ENCODE measurements at places on chromosomes 16 and 17.
A peak's percentile ranks its signal among the peaks of the same experiment; 100 is the strongest.

GRCh38 chr16:75289189-75289588 is 37.8 kb upstream of the BCAR1 start:
- no peak for DNase-seq

- no peak for DNase-seq
These were observed 427 bp downstream of the PPP1R1B start for GRCh38 chr17:39627047-39627711.

DNA sequence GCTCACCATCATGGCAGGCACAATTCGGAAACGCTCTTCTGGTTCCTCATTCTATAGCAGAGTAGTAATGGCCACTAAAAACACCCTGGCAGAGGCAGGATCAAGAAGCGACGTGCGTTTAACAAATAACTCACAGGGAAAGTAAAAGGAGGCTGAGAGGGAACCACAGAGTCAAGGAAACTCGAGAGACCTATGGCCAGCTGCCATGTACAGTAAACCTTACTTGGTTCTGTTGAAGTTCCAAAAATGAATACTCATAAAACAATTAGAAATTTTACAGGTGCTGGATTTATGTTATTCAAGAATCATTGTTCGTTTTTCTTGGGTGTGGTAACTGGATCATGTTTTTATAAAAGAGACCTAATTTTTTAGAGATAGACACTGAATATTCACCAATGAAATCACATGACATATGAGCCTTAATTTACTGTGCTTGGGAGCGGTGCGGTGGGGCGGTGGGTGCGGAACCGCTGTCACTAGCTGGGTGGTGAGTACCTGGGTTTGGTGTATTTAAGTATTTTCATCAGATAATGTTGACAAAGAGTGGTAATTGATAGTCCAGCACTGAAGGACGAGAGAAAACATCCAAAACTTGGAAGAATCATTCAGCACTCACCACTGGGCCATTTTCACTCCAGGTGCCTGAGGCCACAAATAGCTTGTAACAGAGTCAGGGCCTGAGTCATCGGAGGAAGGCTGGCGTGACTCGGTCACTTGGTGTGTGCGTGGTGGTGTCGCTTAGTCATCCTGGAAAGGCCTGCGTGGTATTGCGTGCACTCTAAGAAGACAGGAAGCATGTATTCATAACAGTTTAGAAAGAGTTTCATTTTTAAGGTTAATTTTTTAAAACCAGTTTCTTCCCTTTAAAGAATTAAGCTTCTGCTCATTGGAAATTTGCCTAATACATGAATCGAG is 135.4 kb upstream of the CHMP6 start:
- peak; percentile 85 for DNase-seq

- DNase-seq = no peak
These were observed 2.0 kb downstream of the SLC16A11 start for GRCh38 chr17:7041607-7042500.

- no peak for DNase-seq
These were observed 19.6 kb upstream of the SLC35B1 start for GRCh38 chr17:49727380-49727779.

GRCh38 chr17:72765368-72766153 is 326.9 kb downstream of the SLC39A11 start:
- DNase-seq = no peak

DNA sequence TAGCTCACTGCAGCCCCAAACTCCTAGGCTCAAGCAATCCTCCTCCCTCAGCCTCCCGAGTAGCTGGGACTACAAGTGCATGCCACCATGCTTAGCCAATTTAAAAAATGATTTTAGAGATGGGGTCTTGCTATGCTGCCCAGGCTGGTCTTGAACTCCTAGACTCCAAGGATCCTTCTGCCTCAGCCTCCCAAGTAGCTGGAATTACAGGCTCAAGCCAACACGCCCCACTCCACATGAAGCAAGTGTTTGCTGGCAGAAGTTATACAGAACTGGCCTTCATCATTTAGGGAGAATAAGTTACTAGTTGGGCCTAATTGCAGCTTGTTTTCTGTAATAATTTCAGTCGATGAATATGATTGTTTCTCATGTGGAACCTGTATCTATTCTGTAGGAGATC is 68.0 kb downstream of the SHISA6 start:
- DNase-seq = no peak

DNA sequence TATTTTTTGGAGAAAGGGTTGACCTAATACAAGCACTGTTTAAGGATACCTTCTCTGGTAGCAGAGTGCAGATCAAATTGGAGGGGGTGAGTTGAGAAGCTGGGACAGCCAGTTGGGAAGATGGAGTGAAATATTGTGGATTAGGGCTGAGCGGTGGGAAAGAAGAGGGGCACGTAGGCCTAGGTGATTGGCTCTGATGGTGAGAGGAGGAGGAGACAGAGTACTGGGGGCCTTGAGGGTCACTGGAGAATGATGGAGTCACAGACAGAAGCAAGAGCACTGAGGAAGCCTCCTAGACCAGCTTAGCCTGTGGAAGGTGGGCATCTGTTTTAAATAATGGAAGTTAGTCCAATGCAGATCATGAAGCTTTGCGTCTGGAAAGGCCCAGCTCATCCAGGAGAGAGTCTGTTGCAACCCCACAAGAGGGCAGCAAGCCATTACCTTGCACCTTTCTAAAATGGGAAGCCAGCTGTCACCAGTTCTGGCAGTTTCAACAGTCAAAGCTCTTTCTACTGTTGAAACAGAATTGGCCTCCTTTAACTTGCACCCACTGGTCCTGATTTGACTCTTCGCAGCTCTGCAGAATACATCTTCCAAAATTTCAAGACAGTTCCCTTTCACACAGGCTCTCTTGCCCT is 11.8 kb downstream of the SLC9A5 start:
- no peak for DNase-seq

- DNase-seq = no peak
These were observed 224.2 kb downstream of the PARN start for GRCh38 chr16:14405611-14406537.

DNA sequence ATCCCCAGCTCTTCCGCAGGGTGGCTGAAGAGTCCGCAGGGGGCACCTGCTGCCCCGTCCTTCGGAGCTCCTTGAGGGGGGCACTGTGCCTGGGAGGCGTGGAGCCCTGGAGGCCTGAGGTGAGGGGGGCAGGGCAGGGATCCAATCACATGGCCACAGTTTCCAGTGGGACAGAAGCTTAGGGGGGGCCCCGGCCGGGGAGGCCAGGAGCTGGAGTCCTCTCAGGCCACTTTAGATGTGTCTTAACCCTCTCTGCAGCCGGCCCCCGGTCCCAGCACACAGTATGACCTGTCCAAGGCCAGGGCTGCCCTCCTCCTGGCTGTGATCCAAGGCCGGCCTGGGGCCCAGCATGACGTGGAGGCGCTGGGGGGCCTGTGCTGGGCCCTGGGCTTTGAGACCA is 10.8 kb downstream of the ZNF213 start:
- DNase-seq = no peak

DNA sequence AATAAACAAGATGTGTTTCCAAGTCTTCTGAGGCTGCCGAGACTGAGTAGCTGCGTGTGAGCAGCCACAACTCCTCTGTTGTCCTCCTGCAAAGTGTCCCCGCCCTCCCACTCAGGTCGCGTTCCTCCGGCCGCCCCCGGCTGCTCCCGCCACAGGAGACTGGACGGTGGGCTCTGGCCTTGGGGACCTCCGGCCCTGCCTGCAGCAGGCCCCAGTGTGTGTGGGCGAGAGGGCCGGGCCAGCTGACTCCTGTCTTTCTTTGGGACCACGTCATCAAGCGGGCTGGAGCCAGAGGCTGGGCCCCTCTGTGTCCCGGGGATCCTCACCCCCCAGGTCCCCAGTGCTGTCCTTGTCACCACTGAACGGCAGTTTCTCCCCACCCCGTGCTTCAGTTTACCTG is 175.3 kb downstream of the NPIPB11 start:
- DNase-seq = no peak

DNA sequence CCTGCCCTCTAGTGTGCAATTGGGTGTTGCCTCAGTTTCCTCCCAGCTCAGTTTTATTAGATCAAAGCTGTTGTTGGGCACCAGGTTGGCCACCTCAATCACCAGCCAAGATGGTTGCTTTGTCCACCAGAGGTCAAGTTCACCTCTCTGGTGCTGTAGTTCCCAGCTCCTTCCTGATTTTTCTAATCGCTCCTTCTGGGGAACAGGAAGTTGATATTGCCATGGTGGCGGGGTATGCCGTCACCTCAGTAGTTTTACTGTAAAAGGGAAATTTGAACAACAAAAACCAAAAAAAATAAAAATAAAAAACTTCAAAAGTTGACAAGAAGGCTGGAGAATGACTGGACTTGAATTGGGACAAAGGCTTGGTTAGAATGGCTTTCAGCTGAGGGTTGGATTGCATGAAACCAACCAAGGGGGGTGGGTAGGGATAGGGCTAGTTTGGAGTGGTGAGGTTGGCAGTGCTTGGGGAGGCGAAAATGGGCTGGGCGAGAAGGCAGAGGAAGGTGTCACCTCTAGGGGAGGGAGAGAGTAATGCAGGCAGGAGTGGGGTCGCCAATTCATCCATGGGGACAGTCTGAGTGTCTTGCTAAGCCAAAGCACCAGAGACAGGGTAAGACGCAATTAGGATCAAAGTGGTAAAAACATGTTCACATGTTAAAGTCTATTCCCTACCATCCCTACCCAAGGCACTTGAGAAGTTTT is 6.2 kb downstream of the EFNB3 start:
- DNase-seq = no peak

- no peak for DNase-seq
These were observed 14.9 kb downstream of the CHMP1A start for GRCh38 chr16:89642574-89642973.

DNA sequence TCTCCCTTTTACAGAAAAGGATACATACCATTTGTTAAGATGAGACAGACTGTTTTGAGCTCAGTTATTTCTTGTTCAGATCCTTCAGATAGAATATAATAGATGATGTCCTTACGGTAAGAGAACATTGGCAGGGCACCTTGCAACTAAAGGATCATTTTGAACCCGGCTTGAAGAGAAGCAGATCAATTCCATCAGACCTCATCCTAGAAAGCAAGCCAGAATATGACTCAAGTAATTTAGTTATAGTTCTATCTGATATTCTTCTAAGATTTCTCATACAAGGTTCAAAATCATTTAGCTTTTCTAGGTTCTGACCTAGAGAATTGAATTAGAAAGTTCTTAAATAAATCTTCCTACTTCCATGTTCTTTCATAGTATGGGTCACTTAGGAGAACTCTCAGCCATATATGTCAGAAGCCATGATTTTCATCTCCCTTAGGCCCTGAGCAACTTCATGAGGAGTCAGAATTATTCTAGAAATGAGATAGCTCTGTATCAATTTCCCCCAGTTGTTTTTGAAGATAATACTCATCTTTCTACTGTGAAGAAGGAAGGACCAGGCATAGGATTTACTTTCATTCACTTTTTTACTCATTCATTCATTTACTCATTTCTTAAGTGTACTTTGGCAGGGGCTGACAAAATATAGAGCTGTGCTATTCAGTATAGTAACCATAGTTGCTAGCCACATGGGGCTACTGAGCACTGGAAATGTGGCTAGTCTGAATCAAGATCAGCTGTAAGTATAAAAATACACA is 2.5 kb upstream of the CMTM1 start:
- DNase-seq = no peak

GRCh38 chr16:82160226-82160625 is 9.8 kb downstream of the MPHOSPH6 start:
- DNase-seq = no peak

- no peak for DNase-seq
These were observed 168.3 kb downstream of the SLC39A11 start for GRCh38 chr17:72924196-72924595.

DNA sequence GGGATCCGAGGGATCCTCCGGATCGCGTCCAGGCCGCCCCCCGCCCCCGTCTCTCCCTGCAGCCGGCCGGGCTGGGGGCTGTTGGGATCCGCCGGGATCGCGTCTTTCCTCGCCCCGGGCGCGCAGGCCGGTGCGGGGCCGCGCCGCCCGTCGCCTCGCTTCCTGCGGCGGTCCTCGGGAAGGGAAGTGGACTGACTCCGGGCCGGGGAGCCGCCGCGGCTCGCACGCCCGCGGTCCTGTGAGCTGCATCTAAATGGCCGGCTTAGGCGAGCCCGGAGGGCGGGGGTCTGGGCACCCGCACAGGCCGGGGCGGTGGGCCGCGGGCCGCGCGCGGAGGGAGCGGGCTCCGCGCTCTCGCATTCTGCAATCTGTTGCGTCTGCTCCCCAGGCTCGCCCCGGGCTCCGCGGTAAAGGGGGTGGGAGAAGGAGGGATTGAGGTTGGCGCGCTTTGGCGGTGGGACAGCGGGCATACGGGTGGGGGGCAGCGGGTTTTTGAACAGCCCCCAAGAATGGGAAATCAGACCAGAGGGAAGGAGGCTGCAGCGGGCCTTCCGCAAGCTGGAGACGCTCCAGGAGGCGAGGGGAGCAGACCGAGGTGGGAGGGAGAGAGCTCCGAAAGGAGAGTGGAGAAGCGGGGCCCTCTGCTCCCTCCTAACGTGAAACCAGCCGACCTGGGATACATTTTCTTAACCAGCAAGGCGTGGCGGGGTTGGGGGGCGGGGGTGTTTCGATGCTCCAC is 2.2 kb downstream of the TMEM132E start:
- no peak for DNase-seq

DNA sequence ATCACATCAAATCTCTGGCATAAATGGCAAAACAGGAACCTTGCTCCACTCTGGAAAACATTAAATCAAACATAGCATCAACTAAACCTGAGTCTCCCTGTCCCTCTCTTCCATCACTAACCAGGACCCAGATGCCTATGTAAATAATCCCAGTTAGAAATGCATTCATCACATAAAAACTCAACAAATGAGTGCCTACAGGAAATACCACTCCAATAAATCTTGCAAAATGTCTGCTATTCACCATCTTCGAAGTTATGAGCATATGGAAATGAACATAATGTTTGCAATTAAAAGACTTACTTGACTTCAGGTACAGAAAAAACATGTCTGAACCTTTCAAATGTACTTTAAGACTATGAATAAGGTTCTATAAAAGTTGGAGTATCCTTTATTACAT is 425.0 kb downstream of the CDH11 start:
- no peak for DNase-seq

GRCh38 chr16:73847090-73847489 is 449.5 kb upstream of the PSMD7 start:
- DNase-seq = no peak

DNA sequence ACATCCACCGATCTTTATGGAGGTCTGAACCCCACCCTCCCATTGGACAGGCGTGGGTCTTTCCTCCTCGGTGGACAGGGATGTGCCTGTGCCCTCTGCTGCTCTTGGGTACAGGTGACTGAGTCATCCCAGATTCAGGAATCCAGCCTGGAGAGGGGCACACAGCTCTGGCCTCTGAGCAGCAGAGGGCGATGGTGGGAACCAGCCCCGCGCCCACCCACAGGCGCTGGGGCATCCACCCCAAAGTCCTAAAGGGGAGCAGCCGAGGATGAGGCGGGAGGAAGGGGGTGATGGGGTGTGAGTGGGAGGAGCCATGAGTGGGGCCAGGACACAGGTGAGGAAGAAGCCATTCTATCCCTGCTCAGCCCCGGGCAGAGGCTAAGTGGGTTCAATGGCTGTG is 35.0 kb downstream of the ENGASE start:
- DNase-seq = no peak

- no peak for DNase-seq
These were observed 40.4 kb upstream of the DNAH17 start for GRCh38 chr17:78617511-78618061.

DNA sequence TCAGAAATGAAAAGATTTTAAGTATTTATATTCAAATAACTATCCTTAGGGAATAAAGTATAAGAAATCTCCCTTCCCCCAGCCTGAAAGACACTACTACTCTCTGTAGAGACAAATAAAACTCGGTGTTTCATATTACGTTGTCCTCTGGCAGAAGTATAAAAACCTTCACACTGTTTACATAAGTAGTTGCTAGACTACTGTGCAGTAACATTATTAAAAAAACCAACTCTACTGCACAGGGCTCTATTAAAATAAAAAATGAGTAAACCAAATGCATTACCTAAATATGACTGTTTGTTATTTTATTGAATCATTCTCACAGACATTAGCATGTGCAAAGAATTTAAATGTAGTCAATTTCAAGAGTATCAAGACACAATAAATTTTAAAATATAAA is 67.4 kb downstream of the MED13 start:
- no peak for DNase-seq

Data from stimulated activated CD4-positive, alpha-beta T cell treated with anti-CD3 and anti-CD28 coated beads, Interleukin-15, amount 100 ng/mL, for 48 hours (primary cell).